ENCODE measurements at places on chromosomes 13 and 19. TPM values are rescaled to one million over a fixed set of nuclear protein-coding genes. Genes with fewer than 3 reads are reported as not detected.

DNA sequence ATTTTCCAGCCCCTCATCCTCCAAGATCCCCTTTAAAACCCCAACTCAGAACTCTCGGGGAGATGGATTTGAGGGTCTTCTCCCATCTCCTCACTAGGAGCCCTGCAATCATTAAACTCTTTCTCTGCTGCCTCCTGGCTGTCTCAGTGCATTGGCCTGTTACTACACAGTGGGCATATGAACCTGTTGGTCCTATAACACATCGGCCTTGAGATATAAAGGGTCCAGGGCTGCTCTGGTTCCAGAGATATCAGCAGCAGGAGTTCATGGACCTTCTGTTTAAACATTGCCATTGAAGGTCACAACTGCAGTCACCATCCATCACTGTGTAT, 3.8 kb upstream of the METTL21C start:
- DNase-seq: no peak

DNA sequence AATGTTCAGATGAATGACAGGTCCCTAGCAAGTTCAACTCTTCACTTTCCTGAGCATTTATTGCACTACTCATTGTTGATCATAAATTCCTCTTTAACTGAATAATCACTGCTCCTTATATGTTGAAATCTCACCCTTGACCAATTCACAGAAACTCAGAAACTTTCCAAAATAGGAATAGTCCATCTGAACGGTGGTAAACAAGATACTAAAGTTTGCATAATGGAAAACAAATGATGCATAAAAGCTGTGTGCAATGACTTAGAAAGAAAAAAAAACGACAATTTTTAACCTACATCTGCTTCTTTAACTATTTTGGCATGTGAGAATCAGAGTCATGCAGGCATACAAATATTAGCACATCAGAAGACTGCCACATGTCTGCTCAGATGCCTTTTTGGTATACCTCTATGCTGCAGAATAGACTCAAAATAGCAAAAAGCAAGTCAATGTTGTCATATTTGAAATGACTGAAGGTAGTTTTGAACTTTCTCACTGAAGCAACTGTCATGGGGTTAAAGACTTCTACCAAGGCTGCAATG, 34.8 kb downstream of the SLC10A2 start:
- peak; percentile 55 for DNase-seq

- no peak for DNase-seq
Observed at GRCh38 chr13:42396901-42397655, 125.1 kb downstream of the AKAP11 start.

DNA sequence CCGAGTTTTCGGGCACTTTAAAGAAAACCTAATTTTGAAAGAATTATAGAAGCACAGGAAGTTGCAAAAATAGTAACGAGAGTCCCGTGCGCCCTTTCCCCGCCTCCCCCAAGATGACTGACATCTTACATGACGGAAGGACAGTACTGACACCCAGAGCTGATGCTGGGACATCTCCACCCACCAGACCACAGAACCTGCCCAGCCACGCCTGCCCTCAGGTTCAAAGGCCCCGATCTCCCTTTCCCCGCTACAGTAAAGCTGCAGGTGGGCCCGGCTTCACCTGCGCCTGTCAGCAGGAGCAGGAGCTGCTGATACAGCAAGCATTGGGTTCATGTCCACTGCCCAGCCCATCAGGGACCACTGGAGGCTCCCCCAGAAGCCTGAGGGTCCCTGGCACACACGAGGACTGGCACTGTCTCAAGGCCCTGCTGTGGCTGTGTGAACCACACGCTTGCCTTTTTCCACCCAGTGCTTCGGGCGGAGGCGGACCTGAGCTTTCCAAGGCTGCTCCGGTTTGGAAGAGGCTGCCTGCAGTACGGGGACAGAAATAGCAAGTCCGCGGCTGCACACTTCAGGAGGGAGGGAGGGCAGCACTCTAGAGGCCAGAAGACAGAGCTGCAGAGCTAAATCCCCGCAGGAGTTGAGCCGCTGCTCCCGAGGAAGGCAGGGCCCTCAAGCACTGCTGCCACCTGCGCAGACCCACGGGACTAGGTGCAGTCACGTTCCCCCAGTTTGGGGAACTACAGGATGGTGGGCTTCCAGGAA, 8.7 kb downstream of the MAP2K2 start:
- no peak for DNase-seq

- no peak for DNase-seq
Observed at GRCh38 chr19:4531562-4532165, 3.4 kb downstream of the PLIN5 start.

CFAP97D2 gene
- not detected for total RNA-seq

PLIN4 gene
- total RNA-seq: 0.71 TPM

SSC5D gene
- total RNA-seq: not detected

NRTN gene
- total RNA-seq: 0.14 TPM

SMIM44 gene
- total RNA-seq: not detected

All from foreskin keratinocyte (primary cell).